ENCODE measurements at places on chromosomes 3 and 15.

DNA sequence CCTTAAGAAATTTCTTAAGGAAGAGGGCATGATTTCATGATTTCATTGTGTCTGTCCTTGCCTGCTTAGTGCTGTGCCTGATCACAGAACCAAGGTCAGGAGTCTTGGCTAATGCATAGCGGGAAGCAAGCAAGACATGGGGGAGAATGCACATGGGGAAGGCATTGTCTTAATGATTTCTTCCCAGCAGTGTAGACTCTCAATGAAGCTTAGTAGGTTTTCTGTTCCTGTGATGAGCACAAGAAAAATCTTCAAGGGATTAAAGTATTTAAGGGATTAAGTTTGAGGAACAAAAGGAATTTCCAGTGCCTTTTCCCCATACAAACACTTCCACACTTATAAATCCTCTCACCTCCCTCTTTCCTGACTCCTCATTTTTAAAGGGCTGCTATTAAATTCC, 46.9 kb upstream of the SEMA6D start:
- no peak for DNase-seq

GRCh38 chr15:68371851-68372250, 60.1 kb downstream of the ITGA11 start:
- DNase-seq = no peak

- peak; percentile 41 for DNase-seq
These were observed 517.3 kb downstream of the MECOM start for GRCh38 chr3:169146179-169146665.

GRCh38 chr3:55661141-55661540, 174.0 kb upstream of the WNT5A start:
- no peak for DNase-seq

DNA sequence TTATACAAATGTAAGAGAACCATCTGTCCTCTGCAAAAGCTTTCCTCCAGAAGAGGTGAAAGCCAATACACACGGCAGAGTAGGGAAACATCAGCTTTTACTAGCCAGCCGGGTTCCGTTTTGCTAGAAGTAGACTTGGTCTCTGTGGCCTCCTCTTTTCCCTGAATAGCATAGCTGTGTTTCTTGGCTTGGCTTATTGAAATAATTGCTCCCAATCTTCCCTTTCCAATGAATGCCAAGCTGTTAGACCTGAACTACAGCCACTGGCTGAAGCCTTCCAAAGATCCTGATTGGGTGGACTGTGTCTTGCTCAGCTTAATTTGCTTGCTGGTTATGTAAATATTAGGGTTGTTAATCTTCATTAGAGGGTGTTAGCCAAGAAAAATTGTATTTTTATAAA, 157.8 kb upstream of the ROPN1 start:
- no peak for DNase-seq

GRCh38 chr15:85831415-85832113, 36.8 kb upstream of the KLHL25 start:
- no peak for DNase-seq

- no peak for DNase-seq
These were observed 314.7 kb upstream of the ATP10A start for GRCh38 chr15:26177816-26178215.

- no peak for DNase-seq
These were observed 85.8 kb downstream of the HMG20A start for GRCh38 chr15:77506311-77507142.

GRCh38 chr3:134666466-134666865, 15.6 kb upstream of the KY start:
- DNase-seq = peak; percentile 30

GRCh38 chr15:97893967-97894366, 66.5 kb upstream of the ARRDC4 start:
- peak; percentile 77 for DNase-seq

GRCh38 chr15:50049871-50050270, 69.2 kb downstream of the ATP8B4 start:
- DNase-seq = no peak

- DNase-seq = no peak
These were observed 5.5 kb downstream of the TATDN2 start for GRCh38 chr3:10253731-10254130.

DNA sequence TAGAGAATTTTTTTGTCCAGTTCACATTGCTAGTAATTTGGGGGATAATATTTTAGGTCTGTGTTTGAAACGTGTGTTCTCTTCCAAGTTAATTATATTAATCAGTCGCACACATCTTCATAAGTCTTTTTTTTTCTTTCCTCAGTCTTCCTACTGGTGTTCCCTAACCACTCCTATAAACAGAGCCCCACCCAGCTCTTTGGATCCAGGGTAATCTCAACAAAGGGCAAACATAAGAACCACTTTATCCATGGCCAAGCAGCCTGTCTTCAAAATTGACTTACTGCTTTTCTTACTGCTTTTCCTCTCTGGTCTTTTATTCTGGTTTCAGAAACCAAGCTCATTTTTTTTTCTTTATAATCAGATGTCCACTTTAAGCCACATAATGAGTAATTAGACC, 266.8 kb upstream of the NECTIN3 start:
- no peak for DNase-seq
